Kidney tubule cell (primary cell): ENCODE measurements at places on chromosomes 4 and X.

DNA sequence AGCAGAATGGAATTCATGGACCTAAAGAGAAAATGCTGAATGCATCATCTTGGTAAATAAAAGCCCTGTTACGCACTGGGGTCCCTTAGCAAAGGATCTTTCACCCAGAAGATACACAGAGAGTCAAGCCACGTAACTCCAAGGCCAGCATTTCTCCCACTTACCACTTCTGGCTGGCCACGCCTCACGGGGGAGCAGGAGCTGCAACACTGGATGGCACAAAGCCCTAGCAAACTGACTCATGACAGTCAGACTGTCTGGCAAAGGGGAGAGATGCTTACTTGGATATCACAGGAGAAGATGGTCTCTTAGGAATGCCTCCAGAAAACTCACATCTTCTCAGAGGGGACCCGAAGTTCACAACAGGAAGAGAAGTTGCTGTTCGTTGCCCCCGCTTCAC is 51.4 kb upstream of the BCLAF3 start:
- DNase-seq: no peak

- no peak for DNase-seq
These were observed 439.4 kb downstream of the RAPGEF2 start for GRCh38 chr4:159542296-159542695.

DNA sequence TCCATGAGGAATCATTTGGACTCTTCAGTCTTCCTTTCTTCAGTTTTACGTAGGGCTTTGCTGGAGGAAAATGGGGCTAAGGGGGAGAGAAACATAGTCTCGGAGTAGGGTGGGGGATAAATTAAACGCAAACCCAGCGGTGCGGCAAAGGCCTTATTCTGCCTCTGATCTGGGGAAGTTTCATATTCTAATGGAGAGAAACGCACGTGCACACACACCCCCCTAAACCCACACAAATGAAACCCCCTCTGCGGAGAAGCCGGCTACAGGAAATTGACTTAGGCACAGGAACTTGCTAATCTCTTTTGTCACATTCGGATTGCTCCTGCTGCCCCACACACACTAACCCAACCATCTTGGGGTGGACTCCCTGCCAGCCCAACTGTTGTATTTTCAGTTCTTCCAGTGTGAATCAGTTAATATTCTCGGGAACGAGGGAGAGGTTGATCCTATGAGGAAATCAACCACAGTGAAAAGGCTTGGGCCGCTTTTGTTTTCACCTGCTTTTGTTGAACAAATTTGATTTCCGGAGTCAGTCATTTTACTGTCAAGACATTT is at the start of gene RHOH:
Gene RHOH, plus strand, starts transcription at position 308 of the 558 bp plus-strand sequence. CDS start 46,356 bp downstream, outside the sequence.
- DNase-seq: no peak

DNA sequence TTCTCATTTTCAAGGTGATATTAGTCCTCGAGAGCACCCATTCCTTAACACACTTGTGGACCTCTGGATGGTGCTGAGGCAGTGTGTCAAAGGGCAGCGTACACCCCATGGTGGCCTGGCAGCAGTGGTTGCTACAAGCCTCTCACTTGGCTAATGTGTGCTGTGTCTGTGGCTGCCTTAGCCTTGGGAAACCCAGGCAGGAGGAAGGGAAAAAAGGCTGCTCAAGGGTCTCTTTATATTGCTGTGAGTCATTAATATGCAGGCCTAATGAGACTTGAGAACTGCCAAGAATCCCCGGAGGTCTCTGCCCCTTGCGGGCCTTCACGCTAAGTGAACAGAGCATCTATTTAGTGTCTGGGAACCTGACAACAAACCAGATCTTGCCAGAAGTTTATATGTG is 7.0 kb downstream of the PCDH10 start:
- no peak for DNase-seq

DNA sequence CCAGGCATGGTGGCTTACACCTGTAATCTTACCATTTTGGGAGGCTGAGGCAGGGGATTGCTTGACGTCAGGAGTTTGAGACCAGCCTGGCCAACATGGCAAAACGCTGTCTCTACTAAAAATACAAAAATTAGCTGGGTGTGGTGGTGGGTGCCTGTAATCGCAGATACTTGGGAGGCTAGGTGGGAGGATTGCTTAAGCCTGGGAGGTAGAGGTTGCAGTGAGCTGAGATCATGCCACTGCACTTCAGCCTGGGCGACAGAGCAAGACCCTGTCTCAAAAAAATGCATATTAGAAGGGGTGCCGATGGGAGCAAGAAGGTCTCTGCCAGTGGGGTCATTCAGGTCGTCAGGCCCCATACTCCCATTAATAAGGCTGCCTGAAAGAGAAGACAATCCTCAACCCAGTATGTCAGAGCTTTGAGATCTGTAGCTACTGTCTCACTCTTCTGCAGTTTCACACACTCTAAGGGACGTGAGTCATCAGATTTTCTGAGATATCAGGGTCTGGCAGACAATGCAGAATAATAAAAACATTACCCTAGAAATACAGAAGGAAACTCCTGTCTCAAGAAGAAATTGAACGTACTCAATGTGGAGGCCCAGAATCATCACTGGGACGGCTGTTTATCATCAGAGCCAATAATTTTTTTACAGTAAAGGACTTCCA is 176.7 kb upstream of the FAT1 start:
- peak; percentile 71 for DNase-seq

DNA sequence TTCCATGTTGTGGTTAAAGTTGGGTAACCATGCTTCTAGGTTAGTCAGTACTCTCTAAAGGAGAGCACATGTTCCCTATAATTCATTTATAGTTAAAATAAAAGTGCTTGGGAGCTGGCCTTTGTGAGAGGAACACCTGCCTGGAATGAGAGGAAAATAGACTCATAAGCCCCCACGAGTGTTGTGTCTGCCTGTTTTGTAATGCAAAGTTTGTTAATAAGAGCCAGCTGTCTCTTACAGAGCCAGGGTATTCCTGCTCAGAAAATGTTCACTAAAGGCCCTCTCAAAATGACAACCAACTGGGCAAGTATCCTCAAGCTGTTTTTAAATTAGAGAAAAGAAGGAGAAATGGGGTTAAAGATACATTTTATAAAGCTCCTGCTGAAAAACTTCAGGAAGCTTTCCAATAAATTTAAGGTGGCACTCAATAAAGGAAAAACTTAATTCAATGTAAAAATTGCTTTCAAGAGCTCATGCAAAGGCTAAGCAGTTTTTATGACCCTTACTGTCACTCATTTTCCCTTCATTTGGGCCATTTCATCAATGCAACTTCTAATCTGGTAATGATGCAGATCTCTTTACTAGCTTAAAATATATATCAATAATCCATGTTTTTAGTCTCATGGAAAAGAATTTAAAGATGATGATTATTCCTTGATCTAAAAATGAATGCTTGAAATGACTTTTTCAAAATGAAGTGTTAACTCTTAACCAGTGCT is 793.6 kb downstream of the STPG2 start:
- DNase-seq: no peak

DNA sequence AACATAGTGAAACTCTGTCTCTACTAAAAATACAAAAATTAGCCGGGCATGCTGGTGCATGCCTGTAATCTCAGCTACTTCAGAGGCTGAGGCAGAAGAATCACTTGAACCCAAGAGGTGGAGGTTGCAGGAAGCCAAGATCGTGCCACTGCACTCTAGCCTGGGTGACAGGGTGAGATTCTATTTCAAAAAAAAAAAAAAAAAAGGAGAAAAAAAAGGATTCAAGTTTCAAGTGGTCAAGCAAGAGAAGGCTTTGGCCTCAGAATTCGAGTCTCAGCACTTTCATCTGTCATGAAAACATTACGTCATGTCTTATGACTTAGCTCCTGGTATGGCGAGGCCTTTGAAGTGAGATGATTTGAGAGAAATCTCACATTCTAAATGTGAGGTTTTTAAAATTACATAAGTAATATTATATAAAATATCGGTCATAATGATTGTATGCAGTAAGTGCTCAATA is 21.2 kb upstream of the DHRSX start:
- no peak for DNase-seq

GRCh38 chr4:167119392-167119791 is 114.9 kb downstream of the SPOCK3 start:
- DNase-seq: no peak

DNA sequence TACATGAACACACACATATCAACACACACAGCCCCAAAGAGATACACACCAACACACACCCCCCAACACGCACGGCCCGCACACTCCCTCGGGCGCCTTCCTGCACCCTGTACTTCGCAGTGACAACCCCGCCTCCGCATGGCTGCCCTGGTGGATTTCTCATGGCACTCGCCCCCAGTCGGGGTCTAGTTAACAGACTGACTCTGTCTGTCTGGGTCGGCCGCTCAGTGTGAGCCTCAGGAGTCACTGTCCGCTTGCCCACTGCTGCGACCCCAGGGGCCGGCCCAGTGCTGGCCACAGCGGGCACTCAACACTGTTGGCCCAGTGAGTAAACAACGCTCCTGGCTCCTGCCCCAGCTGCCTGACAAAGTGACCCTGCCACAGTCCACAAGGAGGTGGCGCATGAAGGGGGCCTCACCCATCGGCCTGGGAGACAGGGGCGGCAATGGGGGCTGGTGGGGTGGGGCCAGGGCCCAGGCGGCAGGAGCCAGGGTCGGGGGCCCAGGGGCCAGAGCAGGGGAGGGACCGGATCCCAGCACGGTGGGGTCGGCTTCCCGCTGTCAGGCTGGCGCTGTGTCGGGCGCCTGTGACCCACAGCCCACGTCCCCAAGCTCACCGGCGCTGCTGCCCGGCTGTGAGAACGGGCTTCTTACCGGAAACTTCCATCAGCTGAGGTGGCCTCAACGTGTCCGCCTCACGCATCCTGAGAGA is 40.2 kb upstream of the MAN2B2 start:
- no peak for DNase-seq

DNA sequence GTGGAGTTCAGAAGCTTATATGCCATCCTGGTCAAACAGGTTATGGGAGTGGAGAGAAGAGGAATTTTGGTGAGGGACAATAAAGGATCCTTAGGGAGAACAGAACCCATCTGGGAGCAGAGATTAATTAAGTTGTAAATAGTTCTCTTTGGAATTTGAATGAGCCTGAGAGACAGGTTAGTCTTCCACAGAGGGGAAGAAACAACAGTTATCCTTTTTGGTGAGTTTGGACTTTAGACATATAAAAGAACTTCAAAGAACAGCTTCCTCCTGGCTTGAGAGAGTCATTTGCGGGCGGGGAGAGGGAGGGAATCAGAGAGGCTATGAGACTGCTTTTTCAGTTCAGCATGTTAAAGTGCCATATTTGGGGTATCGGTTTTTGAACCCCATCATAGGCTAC is 793.3 kb upstream of the MAGEB2 start:
- no peak for DNase-seq

- DNase-seq: peak; percentile 90
These were observed 626 bp upstream of the CEP135 start for GRCh38 chr4:55947912-55948725.

- DNase-seq: peak; percentile 45
These were observed 201.7 kb upstream of the AFF2 start for GRCh38 chrX:148298737-148299136.

GRCh38 chrX:74343343-74344279 is 39.6 kb downstream of the ZCCHC13 start:
- peak; percentile 92 for DNase-seq

DNA sequence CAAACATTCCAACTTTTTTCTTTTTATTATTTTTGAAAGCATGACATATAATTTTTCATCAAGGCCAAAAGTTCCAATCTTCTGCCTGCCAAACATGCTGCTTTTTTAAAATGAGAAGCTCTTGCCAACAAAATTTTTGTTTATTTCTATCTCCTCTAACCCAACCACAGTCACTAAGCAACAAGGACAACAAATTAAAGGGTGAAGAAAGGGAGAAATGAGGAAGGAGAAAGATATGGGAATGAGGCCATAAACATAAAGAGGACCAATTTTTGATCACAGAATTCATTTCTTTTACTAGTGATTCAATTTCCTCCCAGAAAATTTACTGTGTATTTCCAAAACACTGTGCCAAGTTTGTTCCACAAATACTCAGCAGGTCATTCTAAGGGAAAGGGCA is 537.0 kb upstream of the DIAPH2 start:
- no peak for DNase-seq

DNA sequence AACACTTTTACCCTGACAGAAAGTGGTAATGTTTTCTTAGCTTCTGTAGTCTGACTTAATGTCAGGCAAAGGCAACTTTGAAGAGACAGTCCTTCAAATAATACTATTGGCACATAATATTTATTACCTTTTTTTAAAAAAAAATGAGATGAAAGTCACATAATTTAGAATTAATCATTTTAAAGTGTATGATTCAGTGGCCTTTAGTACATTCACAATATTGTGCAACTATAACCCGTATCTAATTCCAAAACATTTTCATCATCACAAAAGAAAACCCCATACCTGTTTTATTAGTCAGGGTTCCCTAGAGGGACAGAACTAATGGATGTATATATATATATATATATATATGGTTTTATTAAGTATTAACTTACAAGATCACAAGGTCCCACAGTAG is 94.8 kb upstream of the TEX13A start:
- DNase-seq: no peak

DNA sequence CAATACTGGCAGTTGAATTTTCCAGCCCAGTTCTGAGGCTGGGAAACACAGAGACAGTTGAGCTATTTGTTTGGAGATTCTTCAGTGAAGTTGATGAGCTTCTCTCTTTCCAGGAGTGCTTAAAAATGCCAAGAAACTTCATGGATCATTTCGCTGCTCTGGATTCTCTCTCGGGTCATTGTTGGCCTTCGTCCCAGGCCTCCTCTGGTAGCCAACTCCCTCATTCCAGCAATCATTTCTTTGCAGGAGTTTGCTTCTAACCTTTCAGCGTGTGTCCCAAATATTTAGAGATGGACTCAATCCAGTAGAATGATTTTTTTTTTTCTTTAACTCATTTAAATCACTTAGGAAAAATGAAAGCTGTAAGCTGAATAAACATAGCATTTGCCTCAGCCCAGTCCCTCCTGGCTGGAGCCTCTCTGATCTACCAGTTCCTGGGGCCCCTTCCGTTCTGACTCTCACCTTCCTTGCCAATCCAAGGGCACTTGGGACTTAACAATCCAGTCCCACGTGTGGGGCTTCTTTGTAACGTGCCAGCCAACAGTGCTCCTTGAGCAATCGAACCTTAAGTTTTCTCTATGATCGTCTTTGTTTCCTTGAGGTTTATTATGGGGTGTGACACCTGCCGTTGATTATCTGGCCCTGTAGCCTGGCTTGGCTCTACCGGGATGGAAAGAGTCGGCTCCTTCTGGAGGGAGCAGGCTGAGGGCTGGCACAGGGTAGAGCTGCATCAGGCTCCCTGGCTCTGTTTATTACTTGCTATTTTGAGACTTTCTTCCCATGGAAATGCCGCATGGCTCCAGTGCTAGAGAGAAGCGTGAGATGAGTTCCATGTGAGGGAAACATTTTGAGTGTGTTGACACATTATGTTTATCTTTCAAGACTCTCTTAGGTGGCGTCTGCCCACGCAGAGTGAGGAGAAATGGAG is 80.4 kb upstream of the GPC4 start:
- DNase-seq: peak; percentile 44
